ENCODE measurements at places on chromosomes 5 and 9.
A peak's percentile ranks its signal among the peaks of the same experiment; 100 is the strongest.

DNA sequence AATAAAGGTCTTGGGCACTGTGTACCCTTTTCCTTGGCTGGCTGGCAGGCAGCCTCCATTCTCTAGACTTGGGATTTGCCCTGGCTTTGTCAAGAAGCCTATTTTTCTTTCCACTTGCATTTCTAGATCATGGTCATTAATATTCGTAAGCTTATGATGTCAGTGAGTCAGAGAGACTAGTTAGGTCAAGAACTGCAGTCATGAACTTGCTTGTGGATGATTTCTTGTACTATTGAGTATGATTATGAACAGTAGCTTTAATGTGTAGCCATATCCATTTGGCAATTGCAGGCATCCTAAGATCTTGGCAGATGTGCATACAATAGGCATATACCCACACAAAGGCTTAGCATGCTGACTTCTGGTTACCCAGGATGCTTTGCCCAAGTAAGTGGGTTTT, 186.8 kb upstream of the CLINT1 start:
- no peak for DNase-seq

DNA sequence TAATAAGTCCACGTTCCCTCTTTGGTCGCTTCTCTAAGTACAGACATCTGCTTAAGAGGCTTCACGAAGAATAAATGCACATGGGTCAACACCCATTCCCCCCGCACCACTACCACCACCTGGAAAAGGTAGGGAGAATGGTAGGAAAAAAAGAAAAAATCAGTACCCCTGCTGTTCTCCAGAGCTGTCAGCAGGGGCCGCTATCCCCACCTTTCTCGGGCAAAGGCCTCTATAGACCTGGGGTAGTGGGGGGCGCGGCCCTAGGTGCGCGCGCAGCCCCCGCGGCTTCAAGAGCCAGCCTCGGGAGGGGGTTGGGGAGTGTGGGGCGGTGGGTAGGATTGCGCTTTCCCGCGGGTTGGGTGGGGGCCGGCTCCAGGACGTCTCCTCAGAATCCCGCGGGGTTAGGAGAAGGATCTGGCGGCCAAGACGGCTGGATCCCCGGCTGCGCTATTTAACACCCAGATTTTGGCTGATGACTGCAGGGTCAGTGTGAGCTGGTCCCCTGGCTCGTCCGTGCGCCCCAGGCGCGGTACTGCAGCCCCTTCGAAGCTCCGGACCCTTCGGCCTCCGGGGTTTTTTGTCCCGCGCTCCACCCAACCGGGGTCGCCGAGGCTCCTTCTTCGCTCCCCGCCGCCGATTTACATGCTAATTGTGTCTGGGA, 1.6 kb upstream of the SEMA6A start:
- peak; percentile 7 for DNase-seq

- DNase-seq, result peak; percentile 8
These were observed 118.4 kb upstream of the PRSS3 start for GRCh38 chr9:33676746-33677505.

- DNase-seq, result no peak
These were observed 1.5 kb downstream of the C5 start for GRCh38 chr9:121048618-121049017.

DNA sequence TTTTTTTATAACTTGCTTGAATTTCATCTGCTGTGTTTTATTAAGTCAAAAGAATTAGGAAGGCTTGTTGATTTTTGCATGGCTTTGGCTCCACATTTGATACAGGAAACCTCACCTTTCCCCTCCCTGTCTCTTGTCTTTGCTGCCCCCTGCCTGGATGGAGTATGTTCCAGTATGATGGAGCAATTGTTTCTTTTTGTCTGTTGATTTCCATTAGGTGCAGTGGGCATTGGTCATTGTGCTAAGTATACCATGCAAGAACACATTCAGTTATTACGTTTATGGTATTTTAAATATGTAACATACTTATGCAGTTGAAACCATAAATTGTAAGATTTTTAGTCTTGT, 19.6 kb downstream of the TJP2 start:
- DNase-seq, result no peak

DNA sequence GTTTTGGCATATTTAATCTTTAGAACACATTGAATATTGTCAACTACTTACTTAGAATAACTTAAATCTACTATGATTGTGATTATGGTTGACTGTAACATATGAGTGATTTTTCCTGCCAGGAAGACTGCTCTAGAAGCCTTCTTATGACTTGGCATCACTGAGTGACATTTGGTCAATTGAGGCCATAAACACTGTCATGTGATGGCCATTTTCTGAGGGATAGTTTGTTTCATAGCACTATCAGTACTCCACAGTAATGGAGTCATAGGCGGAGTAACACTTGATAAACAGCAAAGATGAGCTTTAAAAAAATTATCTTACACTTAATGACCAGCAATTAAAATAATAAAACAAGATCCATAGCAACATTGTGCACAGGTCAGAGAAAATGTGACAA, 31.0 kb downstream of the C9orf40 start:
- DNase-seq, result no peak

- DNase-seq, result peak; percentile 8
These were observed 166.7 kb downstream of the GAPVD1 start for GRCh38 chr9:125428060-125428901.

- no peak for DNase-seq
These were observed 107.2 kb upstream of the NFIL3 start for GRCh38 chr9:91530829-91531228.

- DNase-seq, result no peak
These were observed at the start of gene PCDHA1 for GRCh38 chr5:140785905-140786686. Gene PCDHA1, plus strand, starts transcription at chr5:140786140.

- peak; percentile 45 for DNase-seq
These were observed 20.1 kb downstream of the CXXC5 start for GRCh38 chr5:139668064-139668880.

GRCh38 chr9:126906091-126906490, 8.5 kb upstream of the RALGPS1 start:
- DNase-seq, result no peak

GRCh38 chr5:147819261-147819770, 12.2 kb downstream of the SPINK1 start:
- no peak for DNase-seq

GRCh38 chr9:85212209-85212608, 529.5 kb downstream of the AGTPBP1 start:
- DNase-seq, result no peak

DNA sequence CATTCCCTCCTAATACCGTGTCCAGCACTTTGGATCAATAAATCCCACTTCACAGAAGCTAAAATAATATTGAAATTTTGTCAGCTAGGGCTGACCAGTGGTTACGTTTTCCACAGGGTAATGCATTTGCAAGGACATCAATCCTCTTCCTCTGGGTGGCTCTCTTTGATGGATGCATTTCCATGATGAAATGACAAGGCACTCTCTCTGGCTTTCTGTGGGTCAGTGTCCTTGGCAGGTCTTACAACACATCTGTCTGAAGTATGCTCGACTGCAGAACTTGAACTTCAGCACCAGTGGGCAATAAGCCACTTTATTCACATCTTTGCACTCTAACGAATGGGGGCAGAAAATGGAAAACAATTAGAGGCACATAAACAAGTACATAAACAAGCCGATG, 330.1 kb downstream of the ADAMTS6 start:
- no peak for DNase-seq

- DNase-seq, result no peak
These were observed 7.0 kb downstream of the ASS1 start for GRCh38 chr9:130451509-130452388.

DNA sequence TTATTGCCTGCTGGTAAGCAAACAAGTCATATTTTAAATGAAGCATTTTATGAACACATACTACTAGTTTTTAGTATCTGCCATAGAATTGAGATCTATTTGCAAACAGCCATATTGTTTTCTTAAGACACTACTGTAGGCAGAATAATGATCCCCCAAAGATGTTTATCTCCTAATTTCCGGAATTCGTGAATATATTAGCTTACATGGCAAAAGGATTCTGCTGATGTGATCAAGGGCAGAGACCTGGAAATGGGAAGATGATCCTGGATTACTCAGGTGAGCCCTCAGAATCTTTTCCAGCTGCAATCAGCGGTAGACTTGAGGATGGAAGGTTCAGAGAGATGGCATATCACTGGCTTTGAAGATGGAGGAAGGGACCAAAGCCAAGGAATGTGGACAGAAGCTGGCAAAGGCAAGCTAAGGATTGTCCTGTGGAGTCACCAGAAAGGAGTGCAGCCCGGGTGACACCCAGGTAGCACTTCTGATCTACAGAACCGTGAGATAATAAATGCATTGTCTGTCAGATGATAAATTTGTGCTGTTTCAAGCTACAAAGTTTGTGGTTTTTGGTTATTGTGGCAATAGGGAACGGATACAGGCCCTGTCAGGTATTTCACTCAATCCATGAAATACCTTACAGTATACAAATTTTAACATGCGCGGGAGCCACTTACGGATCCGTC, 1.0 kb upstream of the ERCC6L2 start:
- DNase-seq, result no peak

- no peak for DNase-seq
These were observed 219.6 kb downstream of the CTNND2 start for GRCh38 chr5:11684607-11685006.

GRCh38 chr5:14405267-14405666, 176.3 kb upstream of the OTULINL start:
- DNase-seq, result no peak

DNA sequence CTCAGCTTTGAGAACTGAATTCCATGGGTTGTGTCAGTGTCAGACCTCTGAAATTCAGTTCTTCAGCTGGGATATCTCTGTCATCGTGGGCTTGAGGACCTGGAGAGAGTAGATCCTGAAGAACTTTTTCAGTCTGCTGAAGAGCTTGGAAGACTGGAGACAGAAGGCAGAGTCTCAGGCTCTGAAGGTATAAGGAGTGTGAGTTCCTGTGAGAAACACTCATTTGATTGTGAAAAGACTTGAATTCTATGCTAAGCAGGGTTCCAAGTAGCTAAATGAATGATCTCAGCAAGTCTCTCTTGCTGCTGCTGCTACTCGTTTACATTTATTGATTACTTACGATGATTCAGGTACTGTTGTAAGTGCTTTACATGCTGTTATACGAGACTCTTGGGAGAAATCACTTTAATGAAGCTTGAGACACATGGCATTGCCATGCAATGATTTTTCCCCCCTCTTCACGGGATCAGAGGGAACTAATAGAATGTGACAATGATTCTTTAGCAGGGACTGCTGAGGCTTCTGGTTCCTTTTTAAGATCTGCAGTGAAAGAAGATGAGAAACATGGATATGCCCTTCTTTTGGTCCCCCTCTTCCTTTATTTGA, 63.8 kb downstream of the PTTG1 start:
- DNase-seq, result no peak

GRCh38 chr5:151770383-151771258, 1.1 kb upstream of the G3BP1 start:
- no peak for DNase-seq

DNA sequence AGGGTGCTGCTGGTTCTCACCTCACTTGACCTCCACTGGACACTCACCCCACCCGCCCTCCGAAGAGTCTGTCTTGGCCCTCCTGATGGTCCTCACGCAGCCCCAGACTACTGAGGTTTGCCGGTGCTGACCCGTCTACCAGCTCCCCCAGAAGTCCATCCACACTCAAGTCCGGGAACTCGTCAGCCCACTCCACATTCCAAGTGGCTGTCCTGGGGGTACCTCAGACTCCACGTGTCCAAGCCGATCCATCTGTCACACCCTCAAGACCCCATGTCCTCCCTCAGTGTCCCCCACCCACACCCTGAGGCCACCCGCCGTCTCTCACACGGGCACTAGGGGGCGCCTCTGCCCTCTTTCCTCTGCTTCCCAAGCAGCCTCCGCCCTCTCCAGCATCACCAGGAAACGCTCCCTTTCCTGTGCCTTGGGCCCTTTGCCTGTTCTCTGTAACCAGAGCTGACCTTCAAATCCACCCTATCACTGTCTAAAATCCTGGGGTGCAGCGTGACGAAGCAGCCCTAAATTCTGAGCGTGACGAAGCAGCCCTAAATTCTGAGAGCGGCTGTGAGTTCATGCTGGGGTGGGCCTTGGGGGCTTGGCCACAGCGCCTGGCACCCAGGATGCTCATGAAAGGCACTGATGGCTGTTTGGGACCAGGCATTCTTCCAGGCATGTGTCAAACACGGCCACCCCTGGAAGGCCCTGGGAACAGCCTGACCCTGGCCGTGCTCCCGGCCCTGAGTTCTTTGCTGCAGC, 95.7 kb downstream of the KCNT1 start:
- DNase-seq, result peak; percentile 35

DNA sequence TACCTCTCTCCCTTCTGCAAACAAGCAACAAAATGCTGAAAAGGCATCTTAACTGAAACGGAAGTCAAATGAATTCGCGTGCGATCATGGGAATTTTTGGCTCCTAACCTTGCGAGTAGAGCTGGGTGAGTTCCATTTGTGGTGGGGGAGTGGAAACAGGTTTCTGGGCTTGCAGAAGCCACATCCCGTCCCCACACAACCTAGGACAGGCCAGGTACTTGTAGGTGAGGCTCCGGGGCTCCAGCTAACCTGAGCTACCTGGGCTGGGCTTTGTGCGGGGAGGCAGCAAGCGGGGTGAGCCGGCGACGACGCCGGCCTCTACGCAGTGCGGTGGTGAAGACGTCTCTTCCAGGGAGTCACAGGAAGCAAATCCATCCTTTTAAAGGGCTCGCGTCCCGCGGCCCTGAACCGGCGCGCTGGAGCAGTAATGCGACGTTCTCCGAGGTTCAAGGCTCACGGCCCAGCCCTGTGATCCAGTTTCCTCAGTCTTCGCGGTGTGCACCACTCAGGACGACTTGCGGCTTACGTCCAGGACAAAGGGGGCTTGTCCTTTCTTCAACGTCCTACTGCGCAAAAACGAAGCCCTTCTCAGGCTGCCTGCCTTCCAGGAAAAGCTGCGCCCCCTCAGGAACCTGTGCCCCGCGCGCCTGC, 567 bp upstream of the SPIN1 start:
- peak; percentile 35 for DNase-seq

DNA sequence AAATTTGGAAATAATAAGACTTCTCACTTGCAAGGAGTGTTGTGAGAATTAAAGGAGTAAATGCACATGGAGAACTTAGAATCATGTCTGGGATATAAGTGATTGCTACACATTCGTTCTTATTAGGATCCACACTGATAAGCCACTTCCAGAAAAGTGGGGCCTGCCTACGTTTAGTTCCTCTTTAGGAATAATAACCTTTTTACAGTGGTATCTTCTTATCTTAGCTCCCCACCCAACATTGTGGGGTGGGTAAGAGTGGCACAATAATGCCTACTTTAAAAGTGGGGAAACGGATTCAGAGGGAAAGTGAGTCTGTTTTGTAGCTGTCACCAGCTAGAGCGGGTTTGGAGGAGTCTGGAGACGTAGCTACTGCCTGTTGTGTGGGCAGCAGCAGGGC, 16.0 kb downstream of the DOCK2 start:
- no peak for DNase-seq

- no peak for DNase-seq
These were observed 29.6 kb downstream of the DIMT1 start for GRCh38 chr5:62374090-62374489.

- no peak for DNase-seq
These were observed 135.5 kb downstream of the FBN2 start for GRCh38 chr5:128402506-128402905.

Data from activated naive CD4-positive, alpha-beta T cell treated with Interleukin-2 at 50 U/mL for 16 hours (primary cell).